Colonic mucosa (tissue), 4 donors: ENCODE measurements at places on chromosomes 6 and 20. TPM values are rescaled to one million over a fixed set of nuclear protein-coding genes. Genes with fewer than 3 reads are reported as not detected.
A peak's percentile ranks its signal among the peaks of the same experiment; 100 is the strongest.

DNA sequence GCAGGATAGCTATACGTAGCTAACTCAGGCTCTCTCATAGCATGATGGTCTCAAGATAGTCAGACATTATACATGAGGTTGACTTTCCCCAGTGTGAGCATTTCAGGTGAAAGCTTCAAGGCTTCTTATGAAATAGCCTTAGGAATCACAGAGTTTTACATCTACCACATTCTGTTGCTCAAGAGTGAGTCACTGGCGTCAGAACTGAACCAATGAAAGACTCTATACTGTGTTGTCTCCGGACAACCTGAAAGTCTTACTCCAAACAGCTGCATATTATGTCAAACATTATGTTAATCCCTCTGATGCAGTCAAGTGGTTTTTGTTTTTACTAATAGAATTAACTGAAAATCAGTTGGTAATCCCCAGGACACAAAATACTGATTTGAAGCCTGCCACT lies 79.8 kb upstream of the TRDN start:
- no peaks in the 10 kb centered on the region for H3K27me3 ChIP-seq
- no peaks in the 10 kb centered on the region for H3K4me1 ChIP-seq
- no peak overlapping the region for H3K27ac ChIP-seq
- H3K4me3 ChIP-seq = no peak overlapping the region

DNA sequence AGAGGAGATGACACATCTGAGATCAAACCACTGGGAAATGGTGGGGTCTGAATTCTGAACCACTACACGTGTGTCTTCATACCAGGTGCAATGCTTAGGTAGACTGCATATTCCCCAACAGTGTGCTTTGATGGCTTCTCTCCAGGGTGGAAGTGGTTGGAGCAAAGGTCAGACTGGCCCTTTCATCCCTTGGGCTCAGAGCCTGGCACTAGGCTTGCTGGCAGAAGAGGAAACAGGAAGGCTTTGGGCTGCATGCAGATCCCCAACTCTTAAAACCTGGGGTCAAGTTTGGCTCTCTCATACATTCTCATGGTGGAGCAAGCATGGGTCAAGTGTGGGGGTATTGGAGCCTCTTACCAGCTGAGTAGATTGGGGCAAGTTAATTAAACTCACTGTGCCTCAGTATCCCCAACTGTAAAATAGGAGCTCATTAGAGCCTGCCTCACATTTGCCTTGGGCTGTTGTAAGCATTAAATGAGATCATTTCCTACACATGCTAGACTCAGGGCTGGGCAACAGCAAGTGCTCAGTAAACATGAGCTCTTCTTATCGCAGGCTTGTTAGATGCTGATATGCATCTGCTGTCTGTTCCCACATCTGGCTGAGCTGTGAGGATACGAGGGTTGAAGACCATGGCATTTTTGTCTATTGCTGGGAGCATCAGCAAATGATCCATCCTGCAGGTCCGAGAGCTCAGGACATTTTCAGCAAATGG lies 51.6 kb upstream of the FAM83D start:
- H3K4me3 ChIP-seq = no peak overlapping the region
- peaks cover 13% of the 10 kb centered on the region for H3K4me1 ChIP-seq
- no peaks in the 10 kb centered on the region for H3K36me3 ChIP-seq

DNA sequence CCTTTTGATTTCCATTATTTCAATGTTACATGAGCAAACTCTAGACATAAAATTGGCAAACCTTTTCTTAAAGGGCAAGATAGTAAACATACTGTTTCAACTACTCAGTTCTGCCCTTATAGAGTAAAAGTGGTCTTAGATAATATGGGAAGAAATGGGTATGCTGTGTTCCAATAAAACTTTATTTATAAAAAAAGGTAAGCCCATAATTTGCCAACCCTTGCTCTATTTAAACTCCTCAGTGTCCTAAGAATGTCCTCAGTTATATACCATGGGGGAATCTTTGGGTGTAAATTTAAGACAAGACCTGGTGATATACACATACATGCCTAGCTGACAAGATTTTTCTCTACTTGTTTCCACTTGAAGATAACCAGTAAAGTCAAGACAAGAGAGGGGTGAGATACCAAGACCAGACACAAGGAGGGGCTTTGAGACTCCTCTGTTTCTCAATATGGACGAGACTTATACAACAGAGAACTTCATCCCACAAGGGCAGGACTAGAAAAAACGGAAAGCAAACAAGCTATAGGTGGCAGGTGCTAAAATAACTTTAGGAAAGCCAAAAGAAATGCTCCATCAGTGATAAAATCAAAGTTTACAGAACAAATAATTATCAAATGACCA lies 10.5 kb downstream of the SNX3 start:
- DNase-seq = no peak
- no peaks in the 10 kb centered on the region for H3K4me1 ChIP-seq

DNA sequence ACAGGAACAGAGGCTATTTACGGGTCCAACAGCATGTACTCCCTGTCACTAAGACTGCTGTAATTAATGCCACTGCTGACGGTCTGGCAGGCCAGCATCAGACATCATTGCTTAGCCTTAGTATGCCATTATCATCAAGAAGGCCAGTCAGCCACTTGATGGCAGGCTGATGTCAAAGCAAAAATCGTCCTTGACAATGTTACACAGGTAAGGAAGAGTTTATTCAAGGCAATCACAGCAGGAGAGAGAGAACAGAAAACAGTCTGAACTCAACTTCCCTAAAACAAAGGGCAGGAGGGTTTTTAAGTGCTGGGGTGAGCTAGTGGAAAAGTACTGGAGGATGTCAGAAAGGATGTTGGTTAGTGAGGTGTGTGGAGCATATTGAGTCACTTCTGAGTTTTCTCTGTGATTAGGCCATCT lies 25.1 kb downstream of the FKBP1C start:
- H3K36me3 ChIP-seq = no peaks in the 10 kb centered on the region
- H3K4me3 ChIP-seq = no peak overlapping the region
- no peaks in the 10 kb centered on the region for H3K27me3 ChIP-seq
- H3K4me1 ChIP-seq = no peaks in the 10 kb centered on the region

DNA sequence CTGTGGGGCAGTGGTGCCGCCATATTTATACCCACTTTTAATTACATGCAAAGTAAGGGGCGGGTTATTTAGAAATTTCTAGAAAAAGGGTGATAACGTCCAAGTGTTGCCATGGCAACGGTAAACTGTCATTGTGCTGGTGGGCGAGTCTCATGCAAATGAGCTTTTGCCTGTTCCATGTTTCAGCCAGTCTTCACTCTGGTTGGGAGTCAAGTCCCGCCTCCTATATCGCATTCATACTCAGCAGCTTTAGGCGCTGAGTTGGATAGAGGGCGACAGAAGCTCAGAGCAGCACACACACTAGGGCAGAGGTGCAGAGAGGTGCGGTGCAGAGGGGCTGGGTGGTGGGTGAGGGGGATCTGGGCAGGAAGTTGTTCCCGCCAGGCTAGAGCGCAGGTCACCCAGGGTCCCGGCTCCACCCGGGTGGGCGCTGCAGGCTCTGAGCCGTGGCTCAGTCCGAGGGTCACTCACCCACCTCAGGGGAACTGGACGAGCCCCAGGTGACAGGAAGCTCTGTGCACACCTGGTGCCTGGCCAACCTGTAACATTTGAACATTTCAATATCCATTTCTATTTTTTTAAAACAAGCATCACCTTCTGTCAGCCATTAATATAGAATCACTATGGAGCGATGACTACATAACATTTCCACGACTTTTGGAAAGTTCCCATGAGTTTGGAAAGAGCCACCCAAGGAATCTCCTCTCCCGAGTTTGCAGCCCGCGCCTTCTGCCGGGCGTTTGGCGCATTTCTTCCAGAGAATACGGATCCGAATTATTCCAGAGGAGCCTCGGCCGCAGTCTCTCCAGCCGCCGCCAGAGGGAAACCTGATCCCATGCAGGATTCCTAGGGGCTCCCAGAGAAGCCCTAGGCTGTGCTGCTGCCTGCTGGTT lies 89.1 kb upstream of the PHACTR3 start:
- H3K36me3 ChIP-seq = no peaks in the 10 kb centered on the region
- peaks cover 10% of the 10 kb centered on the region for H3K27me3 ChIP-seq
- DNase-seq = peak; percentile 74
- no peak overlapping the region for H3K4me3 ChIP-seq
- H3K4me1 ChIP-seq = no peaks in the 10 kb centered on the region

DNA sequence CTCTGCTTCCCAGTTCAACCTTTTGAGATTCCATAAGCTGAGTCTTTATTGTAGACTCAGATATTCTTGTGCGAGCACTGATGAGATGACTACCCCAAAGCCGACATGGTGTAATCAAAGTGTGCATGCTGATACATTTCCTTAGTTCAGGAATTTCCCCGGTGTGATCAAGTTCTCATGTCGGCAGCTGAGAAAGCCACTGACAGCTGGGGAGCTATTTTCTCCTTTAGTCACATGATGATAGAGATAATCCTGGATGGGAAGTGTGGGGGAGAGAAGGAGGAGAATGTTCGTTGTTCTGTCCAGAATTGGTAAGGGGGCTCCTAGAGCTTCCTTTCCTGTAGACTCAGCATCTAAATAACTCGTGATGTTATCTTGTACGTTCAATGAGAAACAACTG lies 7.7 kb upstream of the CAP2 start:
- H3K27ac ChIP-seq = no peak overlapping the region
- no peak for DNase-seq
- H3K27me3 ChIP-seq = no peaks in the 10 kb centered on the region
- H3K36me3 ChIP-seq = no peaks in the 10 kb centered on the region
- no peaks in the 10 kb centered on the region for H3K4me1 ChIP-seq
- H3K4me3 ChIP-seq = no peak overlapping the region

DNA sequence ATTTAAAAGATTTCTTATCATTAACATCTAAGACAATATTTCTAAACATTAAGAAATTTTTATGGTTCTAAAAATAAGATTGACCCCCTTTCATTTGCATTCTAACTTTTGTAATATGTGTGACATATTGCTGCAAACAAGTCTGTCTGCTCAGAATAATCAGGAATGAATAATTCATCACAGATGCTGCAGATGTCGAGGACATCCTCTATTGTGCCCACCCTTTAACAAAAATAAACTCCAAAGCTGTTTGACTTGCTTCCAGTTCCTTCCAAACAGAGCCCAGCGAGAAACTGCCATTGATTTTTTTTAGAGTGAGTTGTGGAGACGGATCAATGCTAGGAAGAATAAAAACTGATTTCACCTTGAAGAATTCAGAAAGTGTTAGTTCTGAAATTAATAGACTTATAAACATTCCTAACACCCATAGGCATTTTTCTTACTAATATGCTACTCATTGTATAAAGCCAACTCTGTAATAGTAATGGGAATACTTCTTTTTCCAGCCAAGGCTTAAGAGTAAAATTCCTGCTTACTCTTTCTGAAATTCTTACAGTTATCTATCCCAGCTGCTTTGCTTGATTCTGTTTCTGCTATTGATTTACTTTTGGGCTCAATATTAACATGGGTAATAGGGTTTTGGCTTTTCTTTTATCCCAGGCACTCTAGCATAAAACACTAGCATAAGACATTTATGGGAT lies 244.8 kb upstream of the FAM83B start:
- H3K27me3 ChIP-seq = no peaks in the 10 kb centered on the region
- no peaks in the 10 kb centered on the region for H3K36me3 ChIP-seq
- H3K4me3 ChIP-seq = no peak overlapping the region
- no peak for DNase-seq
- no peaks in the 10 kb centered on the region for H3K4me1 ChIP-seq

DNA sequence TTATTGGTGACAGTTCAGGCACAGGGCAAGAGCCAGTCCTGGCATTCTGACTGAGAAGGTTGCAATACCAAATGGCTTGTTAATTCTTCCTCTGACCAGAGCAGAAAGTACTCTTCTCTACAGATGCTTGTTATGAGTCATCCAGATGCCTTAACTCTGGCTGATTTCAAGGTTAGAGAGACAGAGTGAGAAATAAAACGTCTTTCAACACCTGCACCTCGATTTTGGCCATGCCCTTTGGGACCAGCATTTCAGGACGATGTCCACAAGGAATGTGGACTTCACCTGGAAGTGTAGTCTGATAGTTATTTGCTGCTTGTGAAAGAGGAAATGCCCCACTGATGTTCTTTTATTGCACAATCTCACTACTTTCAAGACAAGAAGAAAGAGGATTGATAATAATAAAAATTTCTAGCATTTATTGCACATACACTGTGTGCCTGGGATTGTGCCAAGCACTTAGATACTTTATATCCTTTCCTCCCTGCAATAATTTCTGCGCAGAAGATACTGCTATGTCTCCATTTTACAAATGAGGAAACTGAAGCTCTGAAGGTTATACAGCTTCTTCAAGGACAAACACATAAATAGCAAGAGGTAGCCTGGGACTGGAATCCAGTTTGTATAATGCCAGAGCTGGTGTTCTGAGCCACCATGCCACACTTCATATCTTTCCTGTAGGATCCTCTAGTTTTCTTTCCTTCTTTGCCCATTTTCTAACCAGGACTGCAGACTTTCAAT lies 33.5 kb upstream of the MCM3 start:
- no peak overlapping the region for H3K4me3 ChIP-seq
- H3K27me3 ChIP-seq = no peaks in the 10 kb centered on the region
- peaks cover 14% of the 10 kb centered on the region for H3K4me1 ChIP-seq
- H3K27ac ChIP-seq = peak overlapping the region; percentile 45

DNA sequence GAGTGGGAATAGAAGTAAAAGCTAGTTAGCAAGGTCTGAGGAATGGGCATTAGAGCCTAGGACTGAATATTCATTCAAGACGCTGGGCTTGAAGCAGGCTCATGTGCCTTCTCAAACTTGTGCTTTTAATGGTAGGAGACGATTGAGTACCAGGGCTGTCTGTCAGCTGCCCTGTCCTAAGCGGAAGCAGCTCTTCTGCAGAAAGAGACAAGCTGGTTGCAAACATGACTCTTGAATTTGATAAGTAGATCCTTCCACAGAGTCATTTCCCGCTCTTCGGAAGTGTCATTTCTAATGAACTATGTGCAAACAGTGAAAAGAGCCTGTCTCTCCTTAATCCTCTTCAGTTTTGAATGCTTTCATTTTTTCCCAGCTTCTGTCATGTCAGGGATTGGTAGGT lies 176.4 kb downstream of the TFAP2B start:
- H3K27me3 ChIP-seq = no peaks in the 10 kb centered on the region
- DNase-seq = no peak
- H3K27ac ChIP-seq = no peak overlapping the region
- H3K4me3 ChIP-seq = no peak overlapping the region
- no peaks in the 10 kb centered on the region for H3K4me1 ChIP-seq

- H3K36me3 ChIP-seq = no peaks in the 10 kb centered on the region
- H3K4me3 ChIP-seq = no peak overlapping the region
- no peaks in the 10 kb centered on the region for H3K4me1 ChIP-seq
- no peak for DNase-seq
- no peaks in the 10 kb centered on the region for H3K27me3 ChIP-seq
Measured at GRCh38 chr6:4743062-4743461, 33.1 kb upstream of the CDYL start.

- no peak overlapping the region for H3K4me3 ChIP-seq
- DNase-seq = no peak
- H3K27ac ChIP-seq = no peak overlapping the region
- H3K27me3 ChIP-seq = no peaks in the 10 kb centered on the region
- H3K4me1 ChIP-seq = no peaks in the 10 kb centered on the region
Measured at GRCh38 chr20:57809661-57810172, 99.9 kb upstream of the PMEPA1 start.

- peak overlapping the region; percentile 53 for H3K4me3 ChIP-seq
- no peaks in the 10 kb centered on the region for H3K36me3 ChIP-seq
- no peaks in the 10 kb centered on the region for H3K4me1 ChIP-seq
- peaks cover 18% of the 10 kb centered on the region for H3K27me3 ChIP-seq
- H3K27ac ChIP-seq = peak overlapping the region; percentile 76
- DNase-seq = peak; percentile 59
Measured at GRCh38 chr6:106973018-106973835, 1.3 kb downstream of the CD24 start.

Gene STMND1
- total RNA-seq = 1.8 TPM

Gene RING1
- total RNA-seq = 30.9 TPM

Gene TCP11
- total RNA-seq = not detected

Gene C20orf141
- total RNA-seq = not detected

Gene HLA-B
- total RNA-seq = 1,153 TPM

Gene RBL1
- total RNA-seq = 6.9 TPM
